ENCODE measurements at places on chromosomes 16 and 17.

GRCh38 chr16:65372171-65372570 lies 250.3 kb upstream of the CDH11 start:
- H3K4me3 ChIP-seq, result no peak overlapping the region
- no peaks in the 10 kb centered on the region for H3K36me3 ChIP-seq
- no peak for DNase-seq

DNA sequence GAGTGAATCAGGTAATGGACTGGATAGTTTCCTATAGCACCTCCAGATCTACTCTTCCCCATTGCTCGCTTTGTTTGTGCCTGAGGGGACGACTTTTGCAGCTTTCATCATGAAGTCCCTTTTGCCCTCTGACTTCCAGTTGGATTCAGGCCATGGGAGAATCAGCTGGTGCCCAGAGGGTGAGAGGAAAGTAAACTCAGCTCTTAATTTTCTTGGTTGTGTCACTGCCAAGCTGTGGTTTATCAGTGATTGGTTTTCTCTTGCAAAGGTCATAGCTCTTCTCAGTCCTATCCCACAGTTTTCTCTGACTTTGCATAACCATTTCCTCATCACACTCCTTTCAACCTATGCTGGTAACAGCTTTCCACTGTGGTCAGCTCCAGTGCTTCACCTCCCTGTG lies 200.1 kb downstream of the KCNJ2 start:
- H3K27me3 ChIP-seq, result no peaks in the 10 kb centered on the region
- no peak overlapping the region for H3K4me3 ChIP-seq
- H3K36me3 ChIP-seq, result no peaks in the 10 kb centered on the region

DNA sequence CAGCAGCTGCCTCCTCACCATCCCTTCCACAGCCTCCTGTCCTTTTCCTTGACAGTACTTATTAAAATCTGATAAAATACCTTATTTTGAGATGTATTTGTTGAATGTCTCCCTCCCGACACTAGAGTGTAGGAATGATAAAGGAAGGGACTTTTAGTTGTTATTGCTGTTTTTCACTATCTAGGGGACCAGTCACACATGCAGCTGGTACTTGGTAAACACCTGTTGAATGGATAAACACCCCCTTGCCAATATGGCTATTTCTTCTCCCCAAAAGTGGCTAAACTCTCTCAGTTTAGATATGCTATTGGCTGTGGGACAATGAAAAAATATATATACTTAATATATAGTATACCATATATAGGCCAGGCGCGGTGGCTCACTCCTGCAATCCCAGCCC lies 96.7 kb downstream of the STX8 start:
- no peak for DNase-seq
- no peak overlapping the region for H3K4me3 ChIP-seq

GRCh38 chr16:88672776-88673175 lies 9.9 kb upstream of the MVD start:
- H3K27ac ChIP-seq, result no peak overlapping the region
- H3K4me3 ChIP-seq, result no peak overlapping the region
- no peaks in the 10 kb centered on the region for H3K36me3 ChIP-seq
- no peaks in the 10 kb centered on the region for H3K4me1 ChIP-seq

DNA sequence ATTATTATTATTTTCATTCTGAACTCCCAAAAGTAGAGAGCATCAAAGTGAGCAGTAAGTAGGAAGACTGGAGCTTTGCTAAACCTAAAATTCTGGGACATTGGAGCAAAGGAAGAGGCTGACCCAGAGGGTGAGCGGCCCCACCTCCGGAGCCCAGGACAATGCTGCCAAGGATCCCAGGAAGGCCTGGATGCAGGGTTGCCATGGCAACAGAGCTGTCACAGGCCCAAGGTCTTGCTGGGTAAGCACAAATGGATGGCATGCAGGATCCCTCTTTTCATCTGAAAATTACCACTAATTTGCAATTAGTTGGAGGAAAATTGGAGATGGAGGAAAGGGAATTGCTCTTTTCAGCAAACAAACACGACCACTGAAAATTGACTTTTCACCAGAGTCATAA lies 457.9 kb upstream of the CDH5 start:
- no peak overlapping the region for H3K4me3 ChIP-seq
- H3K27me3 ChIP-seq, result no peaks in the 10 kb centered on the region
- H3K4me1 ChIP-seq, result peaks cover 16% of the 10 kb centered on the region

DNA sequence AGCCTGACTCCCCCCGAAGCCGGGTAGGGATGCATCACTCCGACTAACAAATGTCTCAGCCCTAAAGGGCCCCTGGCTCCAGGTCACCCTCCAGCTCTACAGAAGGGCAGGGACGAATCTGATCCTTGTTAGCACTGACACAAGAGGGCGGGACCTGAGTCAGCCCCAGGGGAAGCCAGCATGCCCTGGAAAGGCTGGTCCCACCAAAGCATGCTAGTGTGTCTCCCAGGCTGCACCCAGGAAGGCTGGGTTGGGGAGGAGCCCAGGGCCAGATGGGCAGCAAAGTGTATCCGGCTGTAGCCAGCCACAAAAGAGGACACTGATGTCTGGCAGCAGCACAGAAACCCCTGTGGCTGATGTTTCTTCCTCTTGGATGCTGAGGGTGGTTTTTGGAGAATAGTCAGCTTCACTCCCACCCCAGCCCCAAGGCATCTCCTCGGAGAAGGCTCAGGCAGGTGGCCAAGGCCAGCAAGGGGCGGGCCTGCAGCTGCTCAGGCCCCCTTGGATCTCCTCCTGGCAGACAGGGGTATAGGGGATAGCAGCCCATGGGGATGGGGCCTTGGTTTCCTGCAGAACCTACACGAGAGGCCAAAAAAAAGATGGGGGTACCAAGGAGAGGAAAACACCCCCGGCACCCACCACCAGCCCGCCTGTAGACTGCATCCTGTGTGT lies 11.0 kb downstream of the NATD1 start:
- H3K4me3 ChIP-seq, result no peak overlapping the region
- no peaks in the 10 kb centered on the region for H3K4me1 ChIP-seq
- no peak for DNase-seq
- no peaks in the 10 kb centered on the region for H3K36me3 ChIP-seq
- H3K27ac ChIP-seq, result no peak overlapping the region

GRCh38 chr17:31684901-31685300 lies 174.1 kb downstream of the COPRS start:
- H3K36me3 ChIP-seq, result no peaks in the 10 kb centered on the region
- no peak overlapping the region for H3K4me3 ChIP-seq
- no peak overlapping the region for H3K27ac ChIP-seq
- H3K27me3 ChIP-seq, result no peaks in the 10 kb centered on the region

GRCh38 chr17:37406635-37407461 lies at the start of the genes ACACA and TADA2A:
TSS of gene ACACA (minus strand) at chr17:37406836. CDS start at chr17:37406299, 537 bp downstream.
TSS of gene TADA2A (plus strand) at chr17:37406886. CDS start at chr17:37411366, 4,480 bp downstream.
- peak within 1 kb of the TSS; percentile 76 for H3K27ac ChIP-seq
- H3K36me3 ChIP-seq, result no peaks in the 10 kb centered on the region
- H3K4me3 ChIP-seq, result peak within 1 kb of the TSS; percentile 98
- H3K4me1 ChIP-seq, result peaks cover 7% of the 10 kb centered on the region
- no peaks in the 10 kb centered on the region for H3K27me3 ChIP-seq
- peak; percentile 88 for DNase-seq

DNA sequence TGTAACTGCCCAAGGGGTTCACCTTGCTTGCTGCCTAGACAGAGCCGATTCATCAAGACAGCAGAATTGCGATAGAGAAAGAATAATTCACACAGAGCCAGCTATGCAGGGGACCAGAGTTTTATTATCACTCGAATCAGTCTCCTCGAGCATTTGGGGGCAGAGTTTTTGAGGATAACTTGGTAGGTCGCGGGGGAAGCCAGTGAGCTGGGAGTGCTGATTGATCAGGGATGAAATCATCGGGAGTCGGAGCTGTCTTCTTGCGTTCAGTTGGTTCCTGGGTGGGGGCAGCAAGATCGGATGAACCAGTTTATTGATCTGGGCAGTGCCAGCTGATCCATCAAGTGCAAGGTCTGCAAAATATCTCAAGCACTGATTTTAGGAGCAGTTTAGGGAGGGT lies 9.1 kb downstream of the ITGAM start:
- no peak overlapping the region for H3K27ac ChIP-seq
- H3K27me3 ChIP-seq, result peaks cover 12% of the 10 kb centered on the region
- H3K4me3 ChIP-seq, result no peak overlapping the region
- DNase-seq, result no peak
- no peaks in the 10 kb centered on the region for H3K36me3 ChIP-seq

- H3K4me3 ChIP-seq, result no peak overlapping the region
- no peaks in the 10 kb centered on the region for H3K27me3 ChIP-seq
- H3K27ac ChIP-seq, result no peak overlapping the region
- no peaks in the 10 kb centered on the region for H3K4me1 ChIP-seq
- DNase-seq, result peak; percentile 71
- no peaks in the 10 kb centered on the region for H3K36me3 ChIP-seq
These were observed 13.1 kb upstream of the MSI2 start for GRCh38 chr17:57243171-57243622.

DNA sequence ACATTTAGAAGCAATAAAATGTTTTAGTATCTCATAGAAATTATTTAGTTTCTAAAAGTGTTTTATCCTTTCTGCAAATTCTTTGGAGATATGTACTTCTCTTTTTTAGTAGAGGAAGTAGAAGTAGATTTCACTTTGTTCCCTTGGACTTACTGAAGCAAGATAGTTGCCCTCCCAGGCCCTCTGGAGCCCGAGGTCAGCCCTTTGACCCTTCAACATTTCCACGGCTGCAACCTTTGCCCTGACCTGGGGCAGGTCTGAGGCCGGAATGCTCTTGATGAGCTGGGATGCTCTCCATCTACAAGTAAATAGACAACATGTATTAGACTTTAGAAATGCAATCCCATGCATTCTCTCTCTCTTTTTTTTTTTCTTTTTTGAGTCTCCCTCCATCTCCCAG lies 167.5 kb downstream of the CDK5R1 start:
- H3K27me3 ChIP-seq, result no peaks in the 10 kb centered on the region
- no peak for DNase-seq
- no peak overlapping the region for H3K27ac ChIP-seq
- H3K4me1 ChIP-seq, result no peaks in the 10 kb centered on the region
- peaks cover 18% of the 10 kb centered on the region for H3K36me3 ChIP-seq

GRCh38 chr17:40399185-40399584 lies 18.5 kb downstream of the TOP2A start:
- peaks cover 42% of the 10 kb centered on the region for H3K36me3 ChIP-seq
- no peak overlapping the region for H3K27ac ChIP-seq
- no peak overlapping the region for H3K4me3 ChIP-seq
- H3K4me1 ChIP-seq, result no peaks in the 10 kb centered on the region

GRCh38 chr17:19928299-19928698 lies 49.3 kb downstream of the AKAP10 start:
- no peaks in the 10 kb centered on the region for H3K27me3 ChIP-seq
- no peak overlapping the region for H3K4me3 ChIP-seq
- peak; percentile 51 for DNase-seq
- no peak overlapping the region for H3K27ac ChIP-seq
- H3K36me3 ChIP-seq, result peaks cover 9% of the 10 kb centered on the region
- peaks cover 22% of the 10 kb centered on the region for H3K4me1 ChIP-seq

- no peaks in the 10 kb centered on the region for H3K36me3 ChIP-seq
- no peak overlapping the region for H3K4me3 ChIP-seq
- peaks cover 74% of the 10 kb centered on the region for H3K27me3 ChIP-seq
- no peak overlapping the region for H3K27ac ChIP-seq
- H3K4me1 ChIP-seq, result no peaks in the 10 kb centered on the region
These were observed 169.1 kb downstream of the GSG1L start for GRCh38 chr16:27894386-27894785.

DNA sequence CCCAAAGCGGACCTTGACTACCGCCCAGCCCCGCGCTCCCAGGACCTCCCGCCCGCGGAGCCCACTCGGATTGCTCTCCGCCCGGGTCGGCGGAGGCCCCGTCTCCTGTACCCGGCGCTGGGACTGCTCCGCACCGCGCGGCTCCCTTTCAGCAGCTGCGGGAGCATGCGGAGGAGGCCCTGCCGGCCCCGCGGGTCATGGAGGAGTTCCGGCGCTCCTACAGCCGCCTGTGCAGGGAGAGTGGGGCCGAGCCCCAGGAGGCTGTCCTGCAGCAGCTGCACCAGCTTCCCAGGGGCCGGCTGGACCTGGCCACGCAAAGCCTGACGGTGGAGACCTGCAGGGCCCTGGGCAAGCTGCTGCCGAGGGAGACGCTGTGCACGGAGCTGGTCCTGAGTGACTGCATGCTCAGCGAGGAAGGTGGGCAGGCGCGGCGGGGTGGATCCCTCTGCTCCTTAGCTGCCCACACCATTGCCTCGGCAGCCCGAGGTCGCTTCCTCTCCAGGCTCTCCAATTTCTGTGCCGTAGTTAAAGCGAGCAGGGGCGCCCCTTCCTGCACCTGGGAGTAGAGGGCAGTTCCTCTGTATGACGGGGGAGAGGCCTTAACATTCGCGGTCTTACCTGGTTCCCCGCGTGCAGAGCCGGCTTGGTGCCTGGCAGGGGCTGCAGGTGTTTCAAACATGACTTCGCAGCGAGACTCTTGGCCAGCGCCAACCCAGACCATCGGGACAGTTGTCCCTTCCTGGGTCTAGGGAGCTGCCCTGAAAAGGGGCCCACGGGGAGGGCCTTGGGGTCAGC lies 539 bp downstream of the LRRC45 start:
- H3K4me1 ChIP-seq, result peaks cover 9% of the 10 kb centered on the region
- no peak overlapping the region for H3K27ac ChIP-seq
- H3K4me3 ChIP-seq, result peak overlapping the region; percentile 94

DNA sequence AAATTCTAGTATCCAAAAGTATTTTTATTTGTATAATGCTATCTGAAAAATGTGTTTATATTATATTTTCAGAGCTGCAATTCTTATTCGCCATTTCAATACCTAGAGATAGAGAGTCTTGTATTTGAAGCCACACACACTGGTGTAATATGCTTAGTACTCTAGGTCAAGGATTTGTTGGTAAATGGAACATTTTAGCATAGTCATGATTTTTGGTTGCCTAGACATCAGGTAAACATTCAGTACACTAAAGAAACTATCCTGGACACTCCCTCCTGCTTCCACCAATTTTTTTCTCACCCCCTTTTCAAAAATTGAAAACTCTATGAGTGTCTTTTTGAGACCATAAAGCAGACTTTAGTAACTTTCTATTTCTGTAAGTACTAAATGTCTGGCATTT lies 20.8 kb downstream of the ABHD15 start:
- no peak for DNase-seq
- H3K4me3 ChIP-seq, result no peak overlapping the region
- no peaks in the 10 kb centered on the region for H3K4me1 ChIP-seq

DNA sequence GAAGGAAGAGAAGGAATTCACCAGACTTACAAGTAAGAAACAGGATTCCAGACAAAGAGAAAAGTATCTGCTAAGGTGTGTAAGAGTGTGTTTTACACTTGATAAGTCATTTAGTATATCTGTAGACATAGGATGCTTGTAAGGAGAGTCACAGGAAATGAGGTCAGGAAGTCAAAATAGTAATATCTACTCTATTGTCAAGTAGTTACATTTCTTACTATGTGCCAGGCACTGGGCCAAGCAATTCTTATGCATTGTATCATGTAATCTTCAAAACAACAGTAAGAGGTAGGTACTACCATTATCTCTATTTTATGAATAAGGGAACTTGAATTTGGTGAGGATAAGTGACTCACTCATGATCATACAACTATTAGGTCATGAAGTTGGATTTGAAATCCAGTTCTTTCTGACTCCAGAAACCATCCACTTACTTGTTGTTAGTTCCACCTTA lies 129.1 kb downstream of the SNX11 start:
- H3K27ac ChIP-seq, result no peak overlapping the region
- no peaks in the 10 kb centered on the region for H3K36me3 ChIP-seq
- H3K4me3 ChIP-seq, result no peak overlapping the region
- H3K27me3 ChIP-seq, result no peaks in the 10 kb centered on the region
- no peak for DNase-seq

- no peaks in the 10 kb centered on the region for H3K4me1 ChIP-seq
- DNase-seq, result no peak
- H3K4me3 ChIP-seq, result no peak overlapping the region
- no peaks in the 10 kb centered on the region for H3K36me3 ChIP-seq
These were observed 40.6 kb upstream of the CDH1 start for GRCh38 chr16:68696514-68696913.
